ENCODE measurements at places on chromosomes 4 and X.

DNA sequence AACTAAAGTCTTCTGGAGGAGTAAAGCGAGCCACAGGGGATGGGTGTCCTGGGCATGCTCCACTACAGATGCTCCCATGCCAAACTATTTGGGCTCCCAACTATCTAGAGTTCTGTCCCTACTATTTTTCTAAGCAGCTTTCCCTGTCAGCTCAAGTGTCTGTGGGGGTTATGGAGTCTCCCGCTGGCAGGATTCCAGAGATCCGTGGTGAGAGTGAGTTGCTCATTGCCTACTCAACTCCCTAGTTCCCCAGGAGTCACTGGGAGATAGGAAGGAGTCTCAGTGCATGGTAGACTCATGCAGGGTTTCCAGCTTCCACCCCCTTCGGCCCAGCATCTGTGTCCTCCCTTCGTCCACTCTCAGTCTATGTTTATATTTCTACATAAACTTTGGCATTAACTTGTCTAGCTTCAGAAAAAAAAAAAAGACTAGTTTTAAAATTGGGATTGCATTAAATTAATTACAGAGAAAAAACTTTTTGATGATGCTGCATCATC is 55.1 kb upstream of the INPP4B start:
- DNase-seq = no peak

DNA sequence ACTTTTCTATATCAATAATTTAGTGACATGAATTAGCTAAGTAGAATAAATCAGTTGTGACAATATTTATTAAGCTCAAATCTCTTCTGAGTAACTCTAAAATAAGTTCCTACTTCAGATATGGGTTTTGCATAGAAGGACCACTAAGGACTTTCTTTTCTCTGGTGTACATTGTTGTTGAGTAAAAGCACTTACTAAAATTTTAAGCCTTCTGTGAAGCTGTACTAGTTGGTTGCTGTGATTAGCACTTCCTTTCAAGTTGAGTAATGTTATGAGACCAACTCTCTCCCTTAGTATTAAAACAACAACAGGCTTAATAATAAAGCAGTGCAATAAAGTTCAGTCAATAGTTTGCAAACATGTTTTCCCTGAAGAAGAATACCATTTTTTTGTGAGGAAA is 667.4 kb upstream of the NDST4 start:
- no peak for DNase-seq

GRCh38 chrX:64190136-64190740 is 15.3 kb downstream of the AMER1 start:
- DNase-seq = no peak

DNA sequence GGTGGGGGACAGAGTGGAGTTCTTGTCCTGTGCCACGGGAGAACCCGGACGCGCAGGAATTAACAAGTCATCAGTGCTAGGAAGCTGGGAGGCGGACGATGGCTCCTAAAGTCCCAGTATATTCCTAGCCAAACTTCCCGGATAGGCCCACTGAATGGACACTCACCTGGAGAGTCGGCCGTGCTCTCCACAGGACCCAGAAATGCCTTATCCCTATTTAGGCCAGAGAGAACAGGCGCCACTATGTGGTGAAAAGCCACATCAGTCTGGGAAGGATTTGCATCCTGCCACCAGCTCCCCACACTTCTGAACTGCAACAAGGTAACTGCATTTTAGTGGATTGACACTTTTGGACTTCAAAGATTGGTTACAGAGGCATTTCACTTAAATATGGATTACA is 1.1 kb downstream of the CFAP299 start:
- no peak for DNase-seq

DNA sequence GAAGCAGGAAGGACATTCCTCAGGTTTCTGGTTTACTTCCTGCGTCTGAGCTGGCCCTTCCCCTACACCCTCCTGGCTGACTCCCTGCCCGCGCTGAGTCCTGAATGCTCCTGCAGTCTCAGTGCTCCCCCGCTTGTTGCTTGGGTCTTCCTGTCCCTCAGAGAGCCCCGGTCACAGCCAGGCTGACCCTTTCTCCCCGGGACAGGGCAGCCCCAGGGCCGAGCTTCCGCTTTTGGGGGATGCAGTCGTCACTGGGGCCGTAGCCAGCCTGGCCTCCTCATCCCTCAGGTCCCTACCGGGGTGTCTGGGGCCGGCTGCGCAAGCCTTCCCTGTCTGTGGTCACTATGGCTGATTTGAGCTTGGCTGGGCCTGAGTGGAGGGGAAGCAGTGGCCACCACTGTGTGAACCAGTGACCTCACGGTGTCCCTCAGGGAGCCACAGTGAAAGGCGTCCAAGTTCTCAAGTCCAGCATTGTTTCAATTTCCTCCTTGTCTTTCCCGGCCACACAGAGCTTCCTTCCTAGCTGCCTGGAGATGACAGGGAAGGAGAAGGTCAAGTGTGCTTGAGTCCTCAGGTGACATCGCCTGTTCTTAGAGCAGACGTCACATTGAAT is 34.1 kb upstream of the ASMTL start:
- DNase-seq = no peak

DNA sequence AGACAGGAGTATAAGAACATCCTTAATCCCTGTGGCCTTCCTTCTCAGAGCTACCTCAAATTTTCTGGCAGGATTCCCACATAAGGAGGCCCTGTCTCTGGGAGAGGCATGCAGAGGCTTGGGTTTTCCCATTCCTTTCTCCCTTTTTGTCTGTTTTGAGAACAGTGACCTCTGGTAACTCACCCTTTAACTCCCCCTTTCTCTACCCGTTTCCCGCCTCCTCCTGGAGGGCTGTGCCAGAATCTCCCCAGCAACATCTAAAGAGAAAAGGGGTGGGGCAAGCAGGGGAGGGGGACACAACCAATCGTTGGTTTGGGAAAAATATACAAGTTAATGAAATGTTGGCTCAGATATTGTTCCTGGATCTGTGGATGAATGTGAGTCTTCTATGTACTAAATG is 303.7 kb upstream of the IRS4 start:
- DNase-seq = no peak

DNA sequence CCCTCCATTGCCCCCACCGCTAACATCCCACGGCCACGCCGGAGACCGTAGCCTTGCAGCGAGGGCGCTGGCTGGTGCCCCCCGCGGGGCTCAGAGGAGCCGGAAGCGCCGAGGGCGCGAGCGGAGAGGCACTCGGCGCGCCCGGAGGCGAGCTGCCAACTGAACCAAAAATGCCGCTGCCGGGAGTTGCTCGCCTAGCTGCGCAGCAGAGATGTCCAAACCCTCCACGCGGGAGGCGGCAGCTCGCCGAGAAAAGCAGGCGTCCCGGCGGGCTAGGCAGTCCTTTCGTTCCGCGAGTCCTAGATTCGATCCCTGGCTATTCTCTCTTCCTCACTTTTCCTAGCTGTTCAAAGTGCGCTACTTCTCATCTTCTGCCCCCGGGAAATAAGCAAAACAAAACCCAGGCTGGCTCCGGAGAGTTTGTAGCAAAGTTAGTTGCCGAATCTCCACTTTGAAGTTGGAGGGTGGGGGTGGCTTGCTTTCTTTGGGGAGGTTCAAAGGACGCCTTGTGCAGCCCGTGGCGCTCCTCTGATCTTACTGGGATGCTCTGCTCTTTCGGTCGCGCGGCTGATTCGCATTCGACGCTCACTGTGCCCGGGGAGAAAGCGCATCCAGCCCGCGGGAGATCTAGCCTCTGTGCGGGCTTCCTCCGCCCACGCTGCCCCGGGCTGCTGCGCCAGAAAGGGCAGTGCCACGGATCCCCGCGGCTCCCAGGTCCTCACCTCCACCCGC is 723 bp downstream of the NKX6-1 start:
- no peak for DNase-seq

DNA sequence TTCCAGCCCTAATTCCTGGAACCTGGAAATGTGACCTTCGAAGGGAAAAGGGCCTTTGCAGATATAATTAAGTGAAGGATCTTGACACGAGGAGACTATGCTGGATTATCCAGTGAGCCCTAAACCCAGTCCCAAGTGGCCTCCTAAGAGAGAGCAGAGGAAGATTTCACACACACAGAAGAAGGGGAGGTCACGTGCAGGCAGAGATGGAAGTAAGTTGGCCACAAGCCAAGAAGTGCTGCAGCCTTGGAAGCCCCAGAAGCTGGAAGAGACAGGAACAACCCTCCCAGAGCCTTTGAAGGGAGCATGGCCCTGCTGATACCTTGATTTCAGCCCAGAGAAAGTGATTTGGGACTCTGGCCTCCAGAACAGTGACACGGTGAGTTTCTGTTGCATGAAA is 51.9 kb downstream of the EVC2 start:
- no peak for DNase-seq

DNA sequence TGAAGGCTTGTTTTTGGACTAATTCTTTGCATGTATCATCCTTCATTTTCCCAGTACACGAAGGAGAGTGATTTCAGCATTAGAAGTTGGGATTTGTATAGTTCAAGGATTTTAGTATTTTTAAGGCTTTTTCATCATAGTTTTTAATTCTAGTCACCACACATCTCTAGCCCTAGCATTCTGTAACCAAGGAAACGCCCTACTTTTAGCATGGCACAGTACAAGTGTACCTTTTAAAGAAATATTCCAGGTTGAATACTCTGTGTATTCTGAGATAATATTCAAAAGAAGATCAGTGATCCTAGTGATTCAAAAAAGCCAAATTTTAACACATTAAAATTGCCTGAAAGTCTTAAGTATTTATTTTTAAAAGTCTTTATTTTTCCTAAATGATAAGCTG is 150.5 kb downstream of the RAP1GDS1 start:
- no peak for DNase-seq
